ENCODE measurements at places on chromosomes 11 and 22.

- DNase-seq = peak; percentile 61
These were observed 10.7 kb downstream of the MS4A15 start for GRCh38 chr11:60767388-60767811.

DNA sequence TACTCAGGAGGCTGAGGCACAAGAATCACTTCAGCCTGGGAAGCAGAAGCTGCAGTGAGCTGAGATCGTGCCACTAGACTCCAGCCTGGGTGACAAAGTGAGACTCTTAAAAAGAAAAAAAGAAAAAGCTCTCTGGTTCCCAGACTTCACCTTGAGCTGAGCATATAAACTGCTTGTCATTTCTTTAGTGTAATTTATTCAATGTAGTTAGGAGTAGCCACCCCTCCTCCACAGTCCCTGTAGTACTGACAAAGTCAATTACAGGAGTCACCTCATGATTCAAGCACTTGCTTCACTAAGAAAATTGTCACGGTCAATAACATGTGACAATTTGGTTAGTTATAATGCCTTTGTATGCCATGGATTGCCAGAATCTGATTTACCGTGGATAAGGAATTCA, 7.2 kb downstream of the OR4D10 start:
- no peak for DNase-seq

- DNase-seq = no peak
These were observed 158.5 kb upstream of the SORL1-AS1 start for GRCh38 chr11:121611242-121611641.

DNA sequence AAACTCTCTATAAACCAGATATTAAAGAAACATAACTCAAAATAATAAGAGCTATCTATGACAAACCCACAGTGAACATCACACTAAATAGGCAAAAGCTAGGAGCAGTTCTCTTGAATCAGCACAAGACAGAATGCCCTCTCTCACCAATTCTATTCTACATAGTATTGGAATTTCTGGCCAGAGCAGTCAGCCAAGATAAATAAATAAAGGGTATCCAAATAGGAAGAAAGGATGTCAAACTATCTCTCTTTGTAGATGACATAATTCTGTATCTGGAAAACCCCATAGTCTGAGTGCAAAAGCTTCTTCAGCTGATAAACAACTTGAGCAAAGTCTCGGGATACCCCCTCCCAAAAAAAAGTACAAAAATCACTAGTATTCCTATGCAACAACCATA, 359.8 kb downstream of the LRRC4C start:
- DNase-seq = no peak
